Stimulated activated CD4-positive, alpha-beta T cell treated with anti-CD3 and anti-CD28 coated beads, Interleukin-4, amount 100 ng/mL, for 4 hours (primary cell): ENCODE measurements at places on chromosomes 3 and 15.

DNA sequence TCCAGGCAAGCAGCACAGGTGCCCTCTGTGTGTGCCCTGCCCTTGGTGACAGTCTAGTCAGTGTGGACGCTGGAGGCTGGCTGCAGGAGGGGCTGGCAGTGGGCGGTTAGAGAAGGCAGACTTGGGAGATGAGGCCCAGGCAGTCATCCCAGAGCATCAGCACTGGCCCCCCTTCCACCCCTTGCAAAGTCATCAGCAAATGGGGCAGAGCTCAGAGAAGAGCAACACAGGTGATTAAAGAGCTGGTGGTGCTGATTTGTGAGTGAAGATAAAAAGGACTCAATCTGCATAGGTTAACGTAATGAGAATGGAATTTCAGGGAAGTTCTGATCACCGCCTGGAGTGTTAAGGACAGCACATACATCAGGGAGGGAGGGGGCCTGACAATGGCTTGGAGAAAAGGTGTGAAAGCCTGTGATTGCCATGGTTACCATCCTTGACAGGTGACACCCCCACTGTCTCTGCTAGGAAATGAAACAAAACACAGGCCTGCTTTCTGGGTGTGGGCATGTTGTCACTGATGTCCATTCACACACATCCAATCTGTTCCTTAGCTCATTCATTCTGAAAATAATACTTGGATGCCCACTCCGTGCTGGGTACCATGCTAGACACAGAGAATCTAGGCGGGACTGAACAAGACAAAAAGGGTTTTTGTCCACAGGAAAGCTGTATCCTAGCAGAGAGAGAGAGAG, 269.6 kb upstream of the ST8SIA2 start:
- DNase-seq = no peak

DNA sequence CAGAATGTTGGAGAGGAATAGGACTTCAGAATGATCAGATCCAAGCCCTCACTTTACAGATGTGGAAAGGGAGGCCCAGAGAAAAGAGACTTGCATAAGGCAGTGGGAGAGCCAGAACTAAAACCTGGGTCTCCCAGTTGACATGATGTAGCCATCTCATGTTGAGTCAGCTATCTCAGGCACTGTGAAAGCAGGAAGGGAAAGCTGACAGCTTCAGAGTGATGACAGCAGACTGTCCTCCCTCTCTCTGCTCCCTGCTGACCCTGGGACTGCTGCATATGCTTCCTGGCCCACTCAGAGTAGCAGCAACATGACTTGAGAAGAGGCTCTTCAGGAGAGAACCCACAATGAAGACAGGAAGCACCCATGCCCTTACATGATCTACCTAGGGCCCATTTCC, 14.7 kb downstream of the FHIT start:
- no peak for DNase-seq

- DNase-seq = no peak
Observed at GRCh38 chr15:99590913-99591646, 25.3 kb downstream of the MEF2A start.

- DNase-seq = no peak
Observed at GRCh38 chr3:35596335-35596995, 42.9 kb upstream of the ARPP21 start.

DNA sequence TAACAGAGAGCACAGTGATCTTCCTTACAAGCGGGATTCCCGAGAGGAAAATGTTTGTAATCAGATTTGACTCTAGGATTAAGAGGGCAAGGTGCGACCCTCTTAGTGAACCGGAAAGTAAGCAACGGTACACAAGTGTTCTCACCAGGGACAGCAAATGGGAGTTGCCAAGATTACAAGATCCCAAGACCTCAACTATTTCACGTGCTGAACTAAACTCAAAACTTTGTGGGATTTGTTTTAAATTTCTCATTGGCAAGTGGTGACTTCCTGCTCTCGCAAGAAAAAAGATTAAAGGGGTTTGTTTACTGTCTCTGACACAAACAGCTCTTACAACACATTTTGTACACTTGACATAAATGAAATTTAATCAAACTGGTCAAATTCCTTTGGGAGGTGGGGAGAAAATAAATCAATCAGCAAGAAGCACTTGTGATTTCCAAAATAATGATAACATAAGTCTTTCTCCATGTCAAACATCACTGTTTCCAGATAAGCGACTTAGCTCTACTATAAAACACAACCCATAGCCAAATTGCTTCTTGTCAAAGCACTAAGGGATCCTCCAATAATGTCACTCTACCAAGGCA, 2.2 kb upstream of the PGPEP1L start:
- no peak for DNase-seq

- DNase-seq = no peak
Observed at GRCh38 chr15:75815811-75816719, 27.2 kb upstream of the UBE2Q2 start.

GRCh38 chr3:17931131-17931530, 188.7 kb upstream of the TBC1D5 start:
- DNase-seq = no peak

DNA sequence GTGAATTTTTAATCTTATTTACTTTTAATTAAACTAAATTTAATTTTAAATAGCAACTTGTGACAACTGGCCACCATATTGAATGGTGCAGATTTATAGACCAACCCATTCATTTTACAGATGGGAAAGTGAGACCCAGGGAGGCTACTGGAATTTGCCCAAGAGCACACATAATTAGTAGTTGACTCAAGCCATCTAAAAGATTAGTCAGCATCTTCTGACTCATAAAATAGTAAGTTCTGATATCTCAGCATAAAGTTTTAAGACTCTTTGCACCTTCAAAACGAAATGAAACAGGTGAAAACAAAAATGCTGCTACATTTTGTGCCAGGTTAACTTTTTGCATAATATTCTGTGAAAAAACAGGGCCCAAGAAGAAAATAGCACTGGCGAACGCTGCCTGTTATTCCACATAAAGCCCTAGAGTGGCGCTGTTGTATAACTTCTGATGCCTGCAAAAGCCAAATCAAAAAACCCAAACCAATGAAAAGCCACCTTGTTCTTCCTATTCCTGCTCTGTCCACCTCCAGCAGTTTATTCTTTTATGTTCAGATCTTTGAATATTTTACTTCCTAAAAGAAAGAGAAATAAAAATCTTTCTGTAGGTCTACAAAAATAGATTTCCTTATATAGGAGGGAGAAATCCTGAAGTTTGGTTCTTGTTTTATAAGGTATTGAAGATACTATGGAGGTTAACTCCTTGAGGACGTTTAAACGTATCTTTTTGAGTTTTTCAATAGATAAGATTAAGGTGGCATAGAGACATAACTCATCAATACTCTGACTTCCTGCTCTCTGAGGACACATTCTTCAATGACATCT, 62.8 kb downstream of the OTOL1 start:
- DNase-seq = no peak

DNA sequence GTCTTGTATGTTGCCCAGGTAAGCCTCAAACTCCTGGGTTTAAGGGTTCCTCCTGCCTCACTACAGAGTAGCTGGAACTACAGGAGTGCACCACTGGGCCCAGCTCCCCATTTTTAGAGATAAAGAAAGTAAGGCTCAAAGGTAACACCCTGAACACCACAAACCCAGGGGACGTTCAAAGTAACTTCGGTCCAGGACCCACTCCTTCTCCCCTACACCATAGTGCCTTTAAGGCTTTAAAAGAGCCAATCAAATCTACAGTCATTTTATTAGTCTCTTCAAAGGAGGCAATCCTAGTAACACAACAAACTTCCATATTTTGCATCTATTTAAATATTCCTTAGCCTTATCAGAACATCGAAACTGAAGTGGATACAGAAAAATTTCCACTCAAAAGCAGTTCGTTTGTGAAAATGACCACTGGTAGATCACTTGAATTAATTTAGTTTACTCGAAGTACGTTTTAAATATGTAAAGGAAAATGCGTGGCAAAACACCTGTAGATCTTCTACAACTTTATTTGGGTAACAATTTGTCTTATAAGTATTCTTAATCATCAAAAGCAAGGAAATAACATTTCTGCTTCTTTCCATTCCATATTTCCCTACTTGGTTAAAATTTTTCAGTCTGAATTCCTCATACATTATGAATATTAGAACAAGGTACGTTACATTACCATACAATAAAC, 1.8 kb downstream of the STAG1 start:
- DNase-seq = no peak

GRCh38 chr15:100668348-100668745, 66.0 kb downstream of the ASB7 start:
- DNase-seq = no peak

DNA sequence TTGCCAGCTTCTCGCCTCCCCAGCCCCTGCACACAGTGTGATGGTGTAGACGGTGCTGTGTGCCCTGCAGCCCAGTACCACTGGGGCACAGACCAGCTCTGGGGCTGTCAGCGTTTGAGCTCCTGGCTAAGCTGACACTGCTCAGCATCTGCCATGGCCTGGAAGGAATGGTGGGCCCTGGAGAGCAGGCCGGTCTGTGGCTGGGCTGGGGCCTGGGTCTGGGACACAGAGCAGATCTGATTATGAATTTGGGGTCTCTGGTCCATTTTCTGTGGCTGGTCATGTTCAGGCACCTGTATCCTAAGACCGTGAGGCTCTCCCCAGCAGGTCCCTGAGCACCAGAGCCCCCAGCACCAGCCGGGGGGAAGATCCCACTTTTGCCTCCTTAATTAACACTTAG, 34.7 kb downstream of the HCN4 start:
- DNase-seq = no peak

DNA sequence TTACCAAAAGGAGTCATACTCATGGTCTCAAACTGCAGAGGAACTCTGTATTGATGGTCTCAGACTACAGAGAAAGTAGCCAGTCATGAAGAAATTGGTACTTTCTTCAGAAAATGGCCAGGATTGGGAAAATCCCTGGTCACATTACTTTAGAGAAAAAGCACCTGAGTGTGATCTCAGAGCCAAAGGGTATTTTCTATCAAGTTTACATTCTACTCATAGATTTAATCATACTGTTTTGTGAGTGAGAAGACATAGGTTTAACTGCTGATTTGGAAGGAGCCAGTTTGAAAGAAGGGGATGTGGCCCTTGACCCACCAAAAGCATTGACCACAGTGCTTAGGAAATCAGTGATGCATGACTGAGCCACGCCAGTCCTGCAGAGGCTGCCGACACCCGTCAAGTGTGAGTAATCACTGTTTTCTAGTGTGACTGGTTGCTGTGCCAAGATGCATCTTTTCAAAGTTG, 203.6 kb downstream of the AKAP13 start:
- DNase-seq = no peak

GRCh38 chr15:34709866-34710265, 44.9 kb downstream of the GJD2 start:
- no peak for DNase-seq

GRCh38 chr15:36495456-36495991, 83.9 kb upstream of the CDIN1 start:
- DNase-seq = no peak

DNA sequence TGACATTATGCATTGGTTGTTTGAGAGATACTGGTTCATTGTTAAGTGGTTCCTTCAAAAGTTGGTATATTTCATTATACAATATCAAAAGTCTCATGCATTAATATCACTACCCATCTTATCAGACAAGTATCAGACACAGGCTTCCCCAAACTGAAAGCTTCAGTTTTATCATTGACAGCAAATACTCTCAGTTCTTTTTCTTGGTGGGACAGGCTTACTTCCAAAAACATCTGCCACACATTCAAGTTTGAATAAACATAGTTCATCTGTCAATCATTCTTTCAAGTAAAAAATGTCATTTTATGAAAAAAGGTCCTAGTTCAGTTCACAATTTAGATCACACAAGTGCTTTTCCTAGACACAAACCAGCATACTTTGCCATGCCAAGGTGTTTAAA, 280.0 kb upstream of the TRIM42 start:
- no peak for DNase-seq

GRCh38 chr3:53804697-53805462, 41.3 kb downstream of the CHDH start:
- DNase-seq = no peak

GRCh38 chr3:177567833-177568232, 370.6 kb upstream of the TBL1XR1 start:
- DNase-seq = no peak

GRCh38 chr3:58074116-58074715, 66.0 kb downstream of the FLNB start:
- DNase-seq = no peak

DNA sequence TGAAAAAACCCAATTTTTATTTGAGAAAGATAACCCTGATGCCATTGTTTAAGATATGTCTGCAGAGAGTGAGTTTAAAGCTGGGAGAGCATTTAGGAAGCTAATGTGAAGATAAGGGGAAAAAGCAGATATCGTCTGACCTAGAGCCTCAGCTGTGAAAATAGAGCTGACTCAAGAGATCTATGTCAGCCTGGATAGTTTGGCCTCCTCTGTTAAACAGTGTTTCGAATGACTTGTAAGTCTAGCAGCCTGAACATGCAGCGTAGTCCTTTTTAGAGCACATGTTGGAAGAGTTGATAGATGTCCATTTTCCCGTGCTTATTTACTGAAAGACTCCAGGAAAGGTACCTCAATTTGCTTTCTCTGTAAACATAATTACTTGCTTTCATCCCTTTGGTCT, 48.1 kb downstream of the ALCAM start:
- no peak for DNase-seq

GRCh38 chr15:76345880-76346668, 9.5 kb downstream of the ISL2 start:
- no peak for DNase-seq

DNA sequence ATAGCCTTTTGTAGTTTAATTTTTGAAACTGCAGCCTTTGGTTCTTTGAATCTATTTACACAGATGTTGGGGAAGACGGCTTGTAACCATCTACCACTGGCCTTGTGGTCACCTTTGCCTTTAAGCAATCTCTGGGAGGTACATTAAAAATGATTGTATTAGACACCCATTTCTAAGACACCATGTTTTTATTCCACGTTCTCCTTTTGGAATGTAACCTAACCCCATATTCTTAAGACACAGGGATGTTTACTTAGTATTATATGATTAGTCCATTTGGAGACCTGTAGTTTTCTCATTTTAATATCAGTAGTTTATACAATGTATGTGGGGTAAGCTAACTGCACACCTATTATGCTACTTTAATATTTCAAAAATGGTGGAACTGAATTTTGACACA, 175.1 kb upstream of the PLSCR5 start:
- DNase-seq = no peak

DNA sequence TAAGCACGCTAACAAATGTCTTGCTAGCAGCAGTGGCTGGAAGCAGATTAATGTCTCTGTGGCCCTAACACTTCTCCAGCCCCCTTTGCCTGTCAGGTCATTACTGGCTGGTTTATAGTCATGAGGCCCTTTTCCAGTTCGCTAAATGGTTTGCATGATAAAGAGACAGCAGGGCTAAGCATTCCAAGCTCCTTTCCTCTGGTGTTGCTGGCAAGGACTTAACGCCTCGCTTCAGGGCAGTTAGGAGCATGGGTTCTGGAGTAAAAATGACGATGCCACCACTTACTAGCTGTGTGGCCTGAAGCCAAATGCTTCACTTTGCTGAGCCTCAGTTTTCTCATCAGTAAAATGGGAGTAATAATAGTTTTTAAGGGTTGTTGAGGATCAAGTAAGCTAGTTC, 185.9 kb downstream of the MEGF11 start:
- DNase-seq = no peak

- DNase-seq = no peak
Observed at GRCh38 chr3:187458921-187459320, 90.7 kb downstream of the RTP4 start.
